ENCODE measurements at places on chromosomes 5 and 9.

DNA sequence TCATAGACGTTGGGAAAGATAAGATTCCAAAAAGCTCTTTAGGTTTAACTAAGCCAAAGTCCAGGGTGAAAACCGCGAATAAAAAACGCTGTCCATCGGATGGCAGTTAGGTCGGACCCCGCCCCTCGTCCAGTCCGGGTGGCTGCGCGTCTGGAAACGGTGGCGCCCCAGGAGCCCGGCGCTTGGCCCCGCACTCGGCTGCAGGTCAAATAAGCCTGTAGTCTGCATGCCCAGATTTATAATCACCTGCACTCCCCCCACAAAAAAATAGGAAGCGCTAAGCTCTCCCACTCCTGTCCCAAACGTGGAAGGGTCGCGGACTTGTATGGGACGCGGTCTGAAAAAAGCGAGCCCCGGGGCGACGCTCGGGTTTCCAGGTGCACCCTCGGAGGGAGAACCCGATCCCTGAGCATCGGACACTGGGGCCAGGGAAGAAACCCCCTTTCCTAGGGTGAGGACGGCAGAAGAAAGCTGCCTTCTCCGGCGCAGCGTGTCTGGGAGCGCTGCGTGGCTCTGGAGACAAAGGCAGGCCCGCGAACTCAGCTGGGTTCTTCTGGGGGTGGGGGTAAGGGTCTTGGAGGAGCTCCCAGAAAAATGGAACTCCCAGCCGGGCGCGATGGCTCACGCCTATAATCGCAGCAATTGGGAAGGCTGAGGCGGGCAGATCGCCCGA, 923 bp upstream of the ZBTB5 start:
- peak; percentile 38 for DNase-seq

GRCh38 chr5:51961154-51961562, 577.9 kb downstream of the ISL1 start:
- DNase-seq = no peak

DNA sequence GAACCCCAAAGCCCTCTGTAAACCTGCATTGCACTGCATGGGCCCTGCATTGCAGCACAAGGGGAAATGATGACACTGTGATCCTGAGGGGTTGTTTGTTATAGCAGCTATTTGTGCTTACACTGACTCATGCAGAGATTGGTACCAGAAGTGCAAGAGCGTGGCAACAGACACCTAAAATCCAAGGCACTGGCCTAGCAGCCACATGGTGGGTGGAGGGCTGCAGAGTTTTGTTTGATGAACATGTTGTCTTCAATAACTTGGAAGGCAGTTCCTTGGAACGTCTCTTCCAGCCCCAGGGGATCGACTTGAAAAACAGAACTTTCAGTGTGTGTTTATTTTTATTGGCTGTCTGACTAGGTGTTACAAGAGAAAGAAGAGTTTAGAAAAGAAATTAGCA, 14.5 kb downstream of the FCN2 start:
- no peak for DNase-seq

DNA sequence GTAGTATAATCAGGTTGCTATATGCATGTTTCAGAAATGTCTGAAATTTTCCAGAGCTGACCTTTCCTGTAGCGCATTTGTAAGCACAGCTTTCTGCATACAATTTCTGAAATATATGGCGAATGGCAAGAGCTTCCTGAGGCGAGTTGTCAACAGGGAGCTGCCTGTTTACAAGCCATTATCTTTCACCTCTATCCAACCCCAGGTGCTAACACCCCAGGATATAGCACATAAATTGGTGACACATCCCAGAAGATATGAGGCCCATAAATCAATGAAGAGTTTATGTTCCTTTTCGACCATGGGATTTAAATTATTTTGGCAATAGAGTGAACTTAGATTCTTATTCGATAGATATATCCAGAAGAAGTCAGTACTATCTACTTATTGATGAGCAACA, 379.8 kb downstream of the KDM4C start:
- no peak for DNase-seq

DNA sequence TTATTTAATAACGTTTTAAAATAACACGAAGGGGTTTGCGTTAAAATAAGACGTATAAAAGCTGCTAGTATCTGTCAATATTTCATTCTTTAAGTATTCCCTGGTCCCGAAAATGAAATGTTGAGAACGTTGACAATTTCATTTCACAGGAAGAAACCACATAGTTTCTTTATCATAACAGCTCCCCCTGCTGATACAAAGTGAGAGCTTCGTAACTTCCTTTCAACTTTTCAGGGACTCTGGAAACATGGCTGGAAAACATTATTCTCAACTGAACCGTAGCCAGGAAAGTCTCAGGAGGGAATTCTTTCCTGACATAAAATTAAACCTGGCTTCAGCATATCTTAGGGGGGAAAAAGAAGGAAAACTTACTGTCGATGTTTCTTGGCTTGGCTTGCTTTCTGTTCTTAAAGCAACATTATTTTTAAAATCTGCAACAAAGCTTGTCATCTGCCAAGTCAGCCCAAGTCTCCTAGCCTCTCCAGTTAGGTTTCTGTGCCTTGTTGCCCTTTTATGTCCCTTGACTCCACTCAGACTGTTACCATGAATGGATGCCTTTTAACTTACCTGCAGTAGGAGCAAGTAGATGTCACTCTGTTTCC, 122.9 kb upstream of the DAB2 start:
- DNase-seq = peak; percentile 88

DNA sequence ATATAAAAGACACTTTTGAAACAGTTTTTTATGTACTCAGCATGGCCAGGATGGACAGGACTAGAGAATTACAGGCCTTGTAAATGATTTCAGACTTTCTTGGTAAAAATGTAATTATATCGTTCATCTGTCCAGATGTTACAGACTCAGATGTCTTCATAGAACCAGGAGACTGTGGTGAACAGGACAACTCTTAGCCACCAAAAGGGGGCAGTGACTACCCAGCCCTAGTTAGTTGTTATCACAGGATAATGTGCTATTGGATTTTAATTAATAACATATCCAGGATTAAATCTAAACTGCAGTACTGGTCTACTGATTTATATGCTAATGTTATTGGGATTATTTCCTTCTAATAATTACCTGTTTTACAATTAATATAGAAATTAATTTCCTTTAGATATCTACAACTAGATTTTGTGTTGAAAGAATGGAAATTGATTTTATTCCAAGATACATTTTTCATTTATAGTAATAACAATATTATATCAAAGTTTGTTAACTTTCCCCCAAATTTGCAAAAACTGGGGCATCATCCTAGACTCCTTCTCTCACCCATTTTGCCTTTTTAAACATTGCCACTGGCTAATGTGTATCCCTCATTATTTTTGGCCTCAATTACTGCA, 99.4 kb downstream of the MTREX start:
- DNase-seq = peak; percentile 22

GRCh38 chr9:123339666-123340510, 16.1 kb upstream of the CRB2 start:
- peak; percentile 77 for DNase-seq

DNA sequence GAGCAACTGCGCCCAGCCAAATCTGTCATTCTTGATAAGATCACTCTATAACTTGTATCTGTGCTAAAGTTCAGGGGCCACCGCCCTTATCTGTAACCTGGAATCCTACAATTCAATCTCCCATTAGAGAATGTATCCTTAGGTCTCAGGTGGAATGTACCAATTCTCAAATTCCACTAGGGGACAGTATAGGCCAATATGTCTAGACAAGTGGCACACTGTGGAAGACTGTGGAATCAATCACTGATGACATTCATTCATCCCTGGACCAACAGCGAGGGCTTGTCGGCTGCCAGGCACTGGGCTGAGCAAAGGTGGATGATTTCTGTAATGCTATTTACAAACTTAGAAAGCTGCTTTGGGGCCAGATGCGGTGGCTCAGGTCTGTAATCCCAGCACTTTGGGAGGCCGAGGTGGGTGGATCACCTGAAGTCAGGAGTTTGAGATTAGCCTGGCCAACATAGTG, 28.7 kb upstream of the MEGF9 start:
- DNase-seq = peak; percentile 53

DNA sequence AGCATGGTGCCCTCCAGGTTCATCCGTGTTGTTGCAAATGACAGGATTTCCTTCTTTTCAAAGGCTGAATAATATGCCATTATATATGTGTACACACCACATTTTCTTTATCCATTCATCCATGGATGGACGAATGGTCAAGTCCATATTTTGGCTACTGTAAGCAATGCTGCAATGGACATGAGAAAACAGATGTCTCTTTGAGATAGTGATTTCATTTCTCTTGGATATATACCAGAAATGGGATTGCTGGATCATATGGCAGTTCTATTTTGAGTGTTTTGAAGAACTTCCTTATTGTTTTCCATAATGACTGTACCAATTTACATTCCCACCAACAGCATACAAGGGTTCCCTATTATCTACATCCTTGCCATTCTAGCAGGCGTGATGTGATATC, 67.9 kb downstream of the TEK start:
- DNase-seq = no peak

GRCh38 chr5:112923148-112923917, 1.3 kb upstream of the REEP5 start:
- peak; percentile 54 for DNase-seq

DNA sequence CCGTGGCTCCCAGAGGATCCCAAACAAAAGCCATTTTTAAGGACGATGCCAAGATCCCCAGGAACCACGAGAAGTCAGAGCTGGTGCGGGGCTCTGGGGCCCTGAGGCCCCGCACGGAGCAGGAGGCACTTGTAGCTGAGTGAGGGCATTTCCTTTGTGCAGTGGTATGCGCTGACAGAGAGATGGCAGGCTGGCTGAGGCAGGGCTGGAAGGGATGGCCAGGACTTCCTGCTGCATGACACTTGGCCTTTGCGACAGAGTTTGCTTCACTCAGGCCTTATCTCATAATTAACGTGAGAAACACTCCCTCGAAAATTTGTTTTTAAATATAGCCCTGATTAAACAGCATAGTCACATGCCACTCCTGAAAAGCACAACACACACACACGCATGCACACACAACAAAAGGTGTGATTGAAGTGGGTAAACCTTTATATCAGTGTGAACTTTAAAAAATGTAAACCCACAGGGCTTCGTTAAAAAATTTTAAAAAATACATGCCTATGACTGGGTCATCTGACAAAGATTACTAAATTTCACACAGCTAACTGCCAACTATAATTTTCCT, 536.6 kb downstream of the PDE4D start:
- no peak for DNase-seq

GRCh38 chr9:138022121-138022741, 144.6 kb downstream of the CACNA1B start:
- no peak for DNase-seq

- DNase-seq = peak; percentile 55
Observed at GRCh38 chr5:11007269-11007870, 246.3 kb upstream of the DAP start.

DNA sequence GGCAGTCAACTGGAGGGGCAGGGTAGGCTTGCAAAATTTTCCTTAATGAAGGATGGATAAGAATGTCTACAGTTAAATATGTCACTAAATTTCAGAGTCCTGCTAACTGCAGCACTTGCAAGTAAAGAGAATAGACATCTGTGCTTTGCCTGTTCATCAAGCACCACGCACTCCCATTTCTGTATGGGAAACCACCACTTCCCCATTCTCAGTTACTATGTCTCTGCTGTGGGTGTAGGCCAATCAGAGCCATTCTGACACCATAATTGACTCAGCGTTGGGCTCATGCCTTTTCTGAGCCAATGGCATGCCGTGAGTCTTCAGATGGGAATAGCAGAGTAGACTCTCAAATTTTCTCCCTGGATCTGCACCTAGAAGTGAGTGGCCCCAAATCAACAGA, 247.5 kb downstream of the GABRB2 start:
- DNase-seq = peak; percentile 7

- DNase-seq = no peak
Observed at GRCh38 chr9:22065431-22066200, 56.5 kb upstream of the CDKN2B start.

DNA sequence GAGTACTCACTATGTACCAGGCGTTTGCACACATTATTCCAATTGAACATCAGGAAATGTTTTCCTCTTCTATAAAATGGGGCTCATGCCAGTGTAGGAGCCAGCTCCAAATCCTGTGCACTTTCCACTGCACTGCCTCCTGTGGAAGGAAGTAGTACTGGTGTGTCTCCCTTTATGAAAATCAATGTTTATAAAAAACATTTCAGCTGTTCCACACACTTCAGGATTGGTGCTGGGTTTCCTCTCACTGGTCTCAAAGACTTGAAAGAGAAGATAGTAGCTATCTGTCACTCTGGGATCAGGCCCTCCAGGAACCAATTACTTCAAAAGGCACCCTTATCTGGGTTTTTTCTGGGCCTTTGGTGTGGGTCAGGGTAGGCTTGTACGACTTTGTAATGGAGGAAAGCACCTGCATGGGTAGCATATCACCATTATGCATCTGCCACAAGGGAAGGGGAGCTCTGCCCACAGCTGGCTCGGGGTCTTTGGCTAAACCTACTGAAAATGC, 32.5 kb downstream of the RAB14 start:
- DNase-seq = no peak
